ENCODE measurements at places on chromosomes 5 and 9.
A peak's percentile ranks its signal among the peaks of the same experiment; 100 is the strongest.

GRCh38 chr5:181224390-181225229 lies 1.5 kb downstream of the TRIM41 start:
- DNase-seq, result no peak

GRCh38 chr5:31641575-31641974 lies 2.6 kb downstream of the PDZD2 start:
- DNase-seq, result no peak

- DNase-seq, result no peak
Measured at GRCh38 chr9:129481424-129481809, 139.5 kb downstream of the C9orf50 start.

DNA sequence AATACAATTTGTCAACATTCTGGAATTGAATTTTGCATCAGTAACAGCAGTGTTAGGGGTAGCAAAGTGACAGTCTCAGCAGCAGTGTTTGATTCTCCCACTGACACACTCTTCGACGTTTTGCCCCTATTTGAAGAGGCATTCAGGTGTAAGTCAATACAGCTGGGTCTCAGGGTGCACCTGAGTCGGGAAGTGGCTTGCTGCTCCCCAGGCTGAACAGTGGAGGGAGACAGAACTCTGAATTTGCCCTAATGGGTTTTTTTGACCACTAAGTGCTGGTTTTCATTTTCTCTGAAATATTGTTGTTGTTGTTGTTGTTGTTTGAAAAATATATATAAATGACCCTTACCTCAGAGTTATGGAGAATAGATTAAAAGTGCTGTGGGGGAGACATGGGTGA lies 223.2 kb downstream of the TLR4 start:
- no peak for DNase-seq

GRCh38 chr9:95055334-95055850 lies 262.1 kb downstream of the FANCC start:
- no peak for DNase-seq

DNA sequence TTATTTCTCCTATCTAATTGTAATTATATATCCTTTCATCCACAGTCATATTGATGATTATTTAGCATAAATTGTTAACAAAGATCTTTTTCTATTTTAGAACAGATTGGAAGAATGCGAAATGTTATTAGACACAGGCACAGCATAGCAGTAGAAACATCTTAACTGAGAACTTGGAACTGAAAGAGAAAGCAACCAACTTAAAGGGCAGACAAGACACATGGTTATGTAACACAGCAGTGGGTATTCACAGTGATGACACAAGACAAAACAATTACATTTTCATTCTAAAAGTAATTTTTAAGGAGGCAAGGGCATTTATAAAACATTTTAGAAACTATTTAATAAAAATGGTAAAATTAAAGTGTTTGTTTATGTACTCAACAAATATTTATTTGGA lies 57.7 kb upstream of the MEF2C start:
- DNase-seq, result no peak

DNA sequence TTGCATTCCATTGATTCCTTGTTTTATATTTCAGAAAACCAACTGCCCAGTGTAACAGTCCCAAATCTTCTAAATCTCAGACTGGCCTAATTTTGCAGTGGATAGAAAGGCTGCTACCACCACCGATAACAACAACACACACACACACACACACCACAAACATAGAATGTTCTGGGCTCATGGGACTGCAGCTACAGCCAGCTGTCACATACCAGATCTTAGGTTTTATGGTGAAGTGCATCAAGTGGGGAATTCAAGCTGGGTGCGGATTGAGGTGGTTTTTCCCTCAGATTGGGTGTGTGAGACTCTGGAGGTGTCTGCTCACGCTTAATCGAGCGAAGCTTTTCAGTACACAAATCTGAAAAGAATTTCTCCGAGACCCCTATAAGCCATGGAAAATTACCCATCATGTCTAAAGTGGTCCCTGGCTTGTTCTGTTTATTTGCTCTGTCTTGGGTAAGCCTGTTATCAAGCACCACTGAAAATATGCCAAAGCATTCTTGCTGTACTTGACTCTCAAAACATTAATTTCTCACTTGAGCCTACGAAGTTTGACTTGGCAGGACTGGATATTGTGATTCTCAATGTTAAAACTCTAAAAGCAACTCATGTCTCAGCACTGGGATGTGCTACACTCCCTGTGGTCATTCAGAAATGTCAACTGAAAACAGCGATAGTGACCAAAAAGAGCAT lies 71.1 kb downstream of the ALDH7A1 start:
- no peak for DNase-seq

GRCh38 chr9:9521033-9521779 lies 1091.6 kb downstream of the PTPRD start:
- no peak for DNase-seq

DNA sequence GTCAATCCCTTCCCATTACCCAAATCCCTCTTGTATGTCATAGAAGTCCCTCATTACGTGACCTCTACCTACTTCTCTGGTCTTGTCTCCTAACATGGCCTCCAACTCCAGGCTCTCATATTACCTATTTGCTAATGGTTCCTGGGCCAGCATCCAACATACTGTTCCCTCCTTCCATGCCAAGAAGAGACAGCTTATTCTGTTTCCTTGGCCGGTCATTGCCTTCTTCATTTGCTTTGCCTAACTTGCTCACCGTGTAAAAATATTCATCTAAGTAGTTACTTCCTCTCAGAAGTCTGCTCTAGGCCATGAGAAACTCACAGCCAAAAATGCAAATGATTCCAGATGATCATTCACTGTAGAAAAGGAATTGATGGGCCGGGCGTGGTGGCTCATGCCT lies 8.9 kb upstream of the IL6ST start:
- no peak for DNase-seq

DNA sequence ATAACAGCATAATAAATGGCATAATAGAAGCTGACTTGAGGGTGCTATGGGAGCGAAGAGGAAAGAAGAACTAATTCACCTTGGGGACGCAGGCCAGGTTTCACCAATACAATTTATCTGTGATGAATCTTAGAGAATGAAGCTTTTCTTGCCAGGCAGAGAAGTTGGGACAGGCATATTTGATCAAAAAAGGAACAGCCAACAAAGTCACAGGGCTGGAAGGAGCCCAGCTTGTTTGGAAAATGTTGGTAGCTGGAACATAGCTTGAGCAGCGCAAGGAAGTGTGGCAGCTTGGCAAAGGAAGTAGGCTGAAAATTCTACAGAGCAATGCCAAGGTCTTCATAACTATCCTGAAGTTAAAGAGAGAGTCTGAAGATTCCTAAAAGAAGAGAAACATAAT lies 181.5 kb upstream of the OR13F1 start:
- no peak for DNase-seq

DNA sequence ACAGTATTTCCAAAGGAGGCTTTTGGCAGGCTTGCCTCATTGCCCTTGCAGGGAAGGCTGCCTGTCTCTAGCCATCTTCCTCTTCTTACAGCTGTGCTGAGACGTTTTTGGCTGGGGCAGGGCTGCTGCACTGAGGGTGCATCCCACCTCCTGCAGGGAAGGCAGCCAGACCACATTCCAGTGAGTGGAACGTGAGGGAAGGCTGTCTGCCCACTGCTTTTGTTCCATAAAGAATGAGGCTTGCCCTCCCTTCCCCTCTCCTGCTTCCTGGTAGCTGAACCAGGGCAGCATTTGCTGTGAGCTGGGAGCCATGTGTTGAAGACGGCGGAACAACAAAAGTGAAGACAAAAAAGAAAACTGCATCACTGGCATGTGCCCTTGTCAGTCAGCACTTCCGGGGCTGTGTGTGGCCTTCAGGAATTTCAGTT lies 16.8 kb downstream of the MGAT1 start:
- peak; percentile 55 for DNase-seq

DNA sequence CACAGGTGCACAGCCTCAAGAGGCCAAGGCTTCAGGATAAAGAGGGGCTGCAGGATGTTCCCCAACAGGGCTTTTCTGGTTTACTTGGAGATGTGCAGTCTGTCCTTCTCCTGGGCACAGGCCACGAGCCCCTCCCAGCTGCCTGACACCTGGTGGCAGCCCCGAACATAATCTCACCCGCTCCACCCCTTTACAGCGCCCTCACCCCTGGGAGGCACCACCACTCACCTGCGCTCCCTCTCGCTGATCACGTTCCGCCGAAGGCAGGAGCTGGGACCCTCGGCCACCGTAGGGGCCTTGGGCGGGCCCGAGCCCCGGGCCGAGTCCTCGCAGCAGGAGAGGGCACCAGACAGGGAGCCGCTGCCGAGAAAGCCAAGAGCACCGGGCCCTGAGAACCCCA lies 514 bp downstream of the SOHLH1 start:
- DNase-seq, result no peak

GRCh38 chr5:31095796-31096195 lies 97.7 kb upstream of the CDH6 start:
- no peak for DNase-seq

- no peak for DNase-seq
Measured at GRCh38 chr9:136057236-136058081, 37.6 kb downstream of the NACC2 start.

- no peak for DNase-seq
Measured at GRCh38 chr5:107704681-107705401, 34.1 kb upstream of the EFNA5 start.

- no peak for DNase-seq
Measured at GRCh38 chr5:156587012-156587411, 260.0 kb downstream of the SGCD start.

DNA sequence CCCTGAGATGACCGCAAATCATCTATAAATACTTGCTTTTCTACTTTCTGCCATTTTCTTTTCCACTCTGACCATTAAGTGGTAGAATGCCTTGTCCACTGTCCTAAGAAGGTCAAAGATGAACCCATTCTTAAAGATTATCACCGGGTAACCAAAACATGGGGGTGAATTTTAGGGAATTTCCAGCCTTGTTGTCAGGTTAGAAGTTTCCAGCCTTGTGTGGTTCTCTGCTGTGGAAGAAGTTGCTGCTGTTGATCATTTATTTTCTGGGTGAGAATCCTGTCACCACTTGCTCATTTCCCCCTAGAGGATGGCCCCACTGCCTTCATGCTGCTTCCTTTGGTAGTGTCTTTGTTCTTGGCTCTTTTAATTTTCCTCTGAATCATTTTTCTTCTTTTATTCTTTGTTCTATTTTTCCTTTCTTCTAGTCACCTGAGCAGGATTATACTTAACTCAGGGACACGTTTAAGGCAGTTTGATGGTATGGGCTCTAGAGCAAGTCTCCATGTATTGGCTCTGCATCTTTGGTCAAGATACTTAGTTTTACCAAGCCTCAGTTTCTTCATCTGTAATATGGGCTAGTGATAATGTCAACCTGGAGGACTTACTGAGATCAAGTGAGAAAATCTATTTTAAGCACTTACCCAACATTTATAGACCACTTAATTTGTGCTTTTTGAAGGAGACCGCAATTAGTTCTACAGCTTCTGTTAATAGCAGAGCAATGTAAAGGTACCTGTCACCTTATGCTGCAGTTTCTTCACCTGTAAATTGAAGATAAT lies 266.2 kb downstream of the ARHGAP26 start:
- DNase-seq, result no peak

- no peak for DNase-seq
Measured at GRCh38 chr5:416636-416960, 26.4 kb upstream of the EXOC3 start.

- DNase-seq, result no peak
Measured at GRCh38 chr5:322942-323879, 1.7 kb downstream of the AHRR start.

DNA sequence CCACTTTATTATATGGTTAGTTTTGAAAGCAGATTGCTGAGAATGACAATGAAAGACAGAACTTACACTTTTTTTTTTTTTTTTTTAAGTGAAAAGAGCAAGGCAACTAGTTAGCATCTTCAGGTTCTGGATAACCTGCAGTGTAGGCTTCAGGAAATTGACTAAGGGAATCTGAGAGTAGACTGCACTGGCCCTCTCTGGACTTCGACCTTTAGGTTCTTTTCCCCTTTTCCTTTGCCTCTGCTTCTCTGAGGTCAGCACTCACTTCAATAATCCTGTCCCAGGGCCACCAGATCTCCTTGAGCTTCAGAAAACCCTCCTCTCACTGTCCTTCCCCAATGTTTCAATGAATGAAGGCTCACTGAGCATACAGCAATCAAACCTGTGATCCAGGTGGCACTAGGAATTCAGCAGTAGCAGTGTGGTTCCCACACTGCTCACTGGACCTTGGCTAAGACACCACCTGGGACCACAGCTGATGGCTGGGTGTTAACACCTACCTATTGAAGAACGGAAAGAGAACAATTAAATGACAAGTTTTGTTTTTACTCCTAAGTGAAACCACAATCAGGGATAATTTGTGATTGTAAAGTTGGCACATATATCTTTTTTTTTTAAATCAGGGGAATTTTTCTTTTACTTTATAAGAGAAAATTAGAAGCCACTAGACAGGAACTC lies 85.8 kb upstream of the IL6ST start:
- no peak for DNase-seq

DNA sequence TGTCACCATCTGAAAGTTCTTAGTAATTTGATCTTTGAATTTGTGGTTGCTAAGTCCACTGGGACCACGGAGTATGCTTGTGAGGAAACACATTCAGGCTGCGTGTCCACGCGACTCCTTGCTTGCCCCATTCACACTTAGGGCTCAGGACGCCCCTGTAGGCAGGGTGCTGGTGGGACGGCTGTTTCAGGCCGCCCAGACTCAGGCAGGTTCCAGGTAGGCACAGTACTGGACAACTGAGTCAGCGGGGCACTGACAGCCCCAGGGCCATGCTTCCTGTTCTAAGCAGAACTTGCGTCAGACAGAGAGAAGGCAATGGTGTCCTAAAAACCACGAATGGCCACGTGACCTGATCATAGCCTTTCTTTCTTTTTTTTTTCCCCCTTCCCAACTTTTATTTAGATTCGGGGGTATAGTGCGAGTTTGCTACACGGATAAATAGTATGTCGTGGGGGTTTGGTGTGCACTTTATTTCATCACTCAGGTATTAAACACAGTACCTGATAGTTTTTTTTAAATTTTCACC lies 7.7 kb upstream of the RASGEF1C start:
- no peak for DNase-seq

DNA sequence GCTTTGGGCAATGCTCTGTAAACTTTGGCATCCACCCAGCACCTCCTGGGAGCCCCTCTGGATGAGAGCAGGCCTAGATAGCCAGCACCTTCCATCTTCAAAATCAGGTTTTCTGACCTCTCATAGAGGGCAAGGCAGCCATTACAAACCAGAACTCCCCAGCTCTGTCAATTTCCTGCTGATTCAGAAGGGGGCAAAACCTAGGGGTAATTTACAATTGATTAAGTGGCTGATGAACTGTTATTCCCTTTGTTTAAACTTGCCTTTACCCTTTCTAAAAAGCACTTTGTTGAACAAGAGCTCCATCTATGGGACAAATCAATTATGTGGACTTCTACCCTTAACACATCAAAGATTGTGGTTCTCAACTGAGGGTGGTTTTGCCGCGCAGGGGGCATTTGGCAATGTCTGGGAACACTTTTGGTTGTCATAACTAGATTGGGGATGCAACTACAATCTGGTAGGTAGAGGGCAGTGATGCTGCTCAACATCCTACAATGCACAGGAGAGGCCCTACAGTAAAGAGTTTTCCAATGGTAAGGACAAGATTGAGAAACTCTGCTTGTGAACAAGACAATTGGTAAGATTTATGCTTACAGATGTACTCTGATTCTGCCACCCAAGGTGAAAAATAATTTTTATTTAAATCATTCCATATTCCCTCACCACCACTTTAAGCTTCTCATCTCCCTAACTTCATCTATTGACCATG lies 184.1 kb downstream of the MARCHF11 start:
- no peak for DNase-seq

GRCh38 chr5:127809533-127809932 lies 106.3 kb downstream of the CCDC192 start:
- no peak for DNase-seq
